ENCODE measurements at places on chromosomes 1 and 21. TPM values are rescaled to one million over a fixed set of nuclear protein-coding genes. Genes with fewer than 3 reads are reported as not detected.

CAPZB gene
- 317 TPM for total RNA-seq

FMO1 gene
- total RNA-seq = not detected

SPAG17 gene
- not detected for total RNA-seq

EPHA2 gene
- not detected for total RNA-seq

- DNase-seq = no peak
These were observed 3.7 kb upstream of the SLC19A1 start for GRCh38 chr21:45545691-45546531.

- peak; percentile 60 for DNase-seq
These were observed 56.8 kb downstream of the ZBTB17 start for GRCh38 chr1:15918962-15919715.

- DNase-seq = no peak
These were observed 80.9 kb upstream of the ESRRG start for GRCh38 chr1:216804111-216804510.
